ENCODE measurements at places on chromosomes 5 and 9.

- no peak for DNase-seq
These were observed 580.8 kb downstream of the CCDC171 start for GRCh38 chr9:16133556-16134227.

- DNase-seq = no peak
These were observed 4.1 kb downstream of the LRSAM1 start for GRCh38 chr9:127455324-127455992.

DNA sequence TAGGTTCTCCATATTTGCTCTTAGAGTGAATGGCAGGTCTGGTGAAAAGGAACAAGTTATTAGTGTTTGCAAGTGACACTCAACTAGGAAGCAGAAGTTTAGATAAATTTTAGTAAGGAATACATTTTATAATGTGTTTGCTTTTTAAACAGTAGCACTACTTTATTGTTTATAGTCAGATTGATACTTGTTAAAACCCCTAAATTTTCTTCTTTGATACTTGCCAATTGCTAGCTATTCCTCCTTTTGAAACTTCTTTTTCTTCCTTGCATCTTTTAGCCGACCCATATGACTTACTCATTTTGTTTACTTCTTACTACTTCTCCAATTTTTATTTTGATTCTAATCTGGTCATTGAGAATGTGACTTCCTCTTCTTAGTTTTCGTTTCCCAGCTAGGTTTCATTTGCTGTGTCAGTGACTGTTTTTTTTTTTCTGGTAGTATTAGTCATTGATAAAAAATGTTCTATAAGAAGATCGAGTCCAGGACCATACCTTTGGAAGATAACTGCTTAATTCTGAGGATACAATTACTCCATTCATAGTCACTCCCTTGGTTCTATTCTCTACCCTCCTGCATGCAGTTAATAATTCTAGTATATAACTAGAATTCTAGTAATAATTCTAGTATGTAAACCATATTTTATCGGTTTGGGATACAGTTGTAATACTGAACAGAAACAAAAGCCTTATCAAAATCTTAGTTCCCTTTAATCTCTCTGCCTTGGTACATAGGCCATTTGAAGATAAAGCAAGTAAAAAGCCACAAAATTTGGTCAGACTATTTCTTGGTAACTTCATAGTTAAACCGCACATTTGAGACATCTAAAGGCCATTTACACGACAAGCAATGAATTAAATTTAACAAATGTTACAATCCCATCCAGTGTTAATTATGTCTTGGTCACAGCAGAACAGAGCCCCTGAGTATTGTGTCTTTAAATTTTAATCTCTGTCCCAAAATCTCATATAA is 2.8 kb upstream of the RICTOR start:
- DNase-seq = no peak

DNA sequence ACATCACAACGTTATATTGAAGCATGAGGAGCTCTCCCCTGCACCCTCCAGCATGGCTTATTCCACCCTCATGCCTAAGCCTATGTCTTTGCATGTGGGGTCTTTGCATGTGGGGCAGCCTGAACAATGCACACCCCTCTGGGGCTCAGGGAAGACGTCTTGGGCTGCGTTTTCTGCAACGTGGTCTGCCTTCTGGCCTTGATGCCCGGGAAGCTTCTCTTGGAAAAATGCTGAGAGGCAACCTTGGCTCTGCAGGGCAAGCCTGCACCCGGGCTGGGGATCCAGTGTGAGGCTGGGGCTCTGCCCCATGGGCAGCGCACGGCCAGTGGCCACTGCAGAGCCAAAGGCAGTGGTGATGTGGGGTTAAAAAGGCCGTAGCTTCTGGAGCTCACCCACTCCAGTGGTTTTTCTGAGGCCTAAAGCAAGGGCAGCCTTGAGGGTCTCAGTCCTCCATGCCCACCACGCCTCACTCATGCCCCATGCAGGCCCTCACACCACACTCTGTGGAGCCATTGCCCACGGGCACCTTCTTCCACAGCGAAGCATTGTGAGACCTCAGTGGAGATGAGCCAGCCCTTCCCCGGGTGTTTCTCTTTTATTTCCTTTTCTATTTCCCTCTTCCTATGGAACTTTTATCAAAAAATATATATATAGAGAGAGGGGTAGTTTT is 112.2 kb downstream of the MRPL36 start:
- DNase-seq = no peak

DNA sequence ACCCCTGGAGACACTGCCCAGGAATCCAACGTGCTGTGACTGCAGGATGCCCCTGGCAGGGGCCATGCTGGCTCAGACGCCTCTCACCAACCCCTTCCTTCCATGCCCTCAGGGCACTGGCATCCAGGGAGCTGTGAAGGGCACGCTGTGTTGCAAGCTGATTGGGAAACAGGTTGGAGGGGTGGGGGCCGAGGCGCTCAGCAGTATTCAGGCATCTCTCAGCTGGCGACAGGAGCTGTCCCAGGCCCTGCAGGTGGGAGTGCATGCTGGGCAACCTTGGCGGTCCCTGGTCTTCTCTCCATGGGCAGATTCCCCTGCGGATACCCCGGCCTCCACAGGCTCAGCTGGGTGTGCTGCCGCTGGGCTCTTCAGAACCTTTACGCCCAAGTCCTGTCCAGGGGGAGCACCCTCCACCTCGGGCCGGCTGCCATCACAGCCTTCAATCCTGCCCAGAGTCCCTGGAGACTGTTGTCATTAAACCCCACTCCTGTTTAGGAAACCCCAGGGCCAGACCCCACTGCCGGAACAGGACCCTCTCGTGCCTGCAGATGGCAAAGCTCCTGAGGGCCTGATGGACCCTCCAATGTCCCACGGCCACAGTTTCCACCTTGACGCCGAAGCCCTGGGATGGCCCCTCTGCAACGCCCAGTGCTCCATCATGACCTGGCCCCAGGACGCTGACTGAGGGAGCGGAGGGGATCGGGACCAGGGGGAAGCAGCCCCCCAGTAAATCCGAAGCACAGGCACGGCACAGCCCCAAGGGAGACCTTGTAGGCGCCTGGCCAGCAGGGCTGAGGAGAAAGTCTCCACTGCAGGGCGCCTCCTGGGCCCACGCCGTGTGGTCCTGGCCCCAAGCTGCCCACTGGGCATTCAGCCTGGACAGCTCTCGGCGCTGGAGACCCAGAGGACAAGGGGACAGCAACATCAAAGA is 9.3 kb downstream of the TPPP start:
- DNase-seq = no peak

DNA sequence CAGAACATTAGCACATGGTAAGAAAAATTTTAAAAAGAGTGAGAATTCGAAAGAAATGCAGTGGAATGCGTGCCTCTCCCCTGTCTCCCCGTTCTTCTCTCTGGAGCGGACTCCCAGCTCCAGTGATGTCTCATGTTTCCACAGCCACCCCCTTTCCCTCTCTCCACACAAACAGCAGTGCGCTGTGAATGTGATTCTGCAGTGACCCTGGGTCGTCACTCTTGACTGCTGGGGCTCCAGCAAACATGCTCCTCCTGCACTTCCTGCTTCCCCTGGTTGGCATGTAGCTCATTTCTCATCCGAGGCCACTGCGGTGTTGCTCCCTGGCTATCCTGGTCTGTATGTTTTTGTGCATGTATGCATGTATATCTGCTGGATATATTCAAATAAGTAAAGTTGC is 13.3 kb downstream of the PHF2 start:
- DNase-seq = no peak

- no peak for DNase-seq
These were observed 168.5 kb upstream of the GAS1 start for GRCh38 chr9:87115785-87116184.

Measured in stimulated activated CD4-positive, alpha-beta T cell treated with anti-CD3 and anti-CD28 coated beads, Interleukin-4, amount 100 ng/mL, for 24 hours (primary cell).